ENCODE measurements at places on chromosomes 6 and 20.
A peak's percentile ranks its signal among the peaks of the same experiment; 100 is the strongest.

DNA sequence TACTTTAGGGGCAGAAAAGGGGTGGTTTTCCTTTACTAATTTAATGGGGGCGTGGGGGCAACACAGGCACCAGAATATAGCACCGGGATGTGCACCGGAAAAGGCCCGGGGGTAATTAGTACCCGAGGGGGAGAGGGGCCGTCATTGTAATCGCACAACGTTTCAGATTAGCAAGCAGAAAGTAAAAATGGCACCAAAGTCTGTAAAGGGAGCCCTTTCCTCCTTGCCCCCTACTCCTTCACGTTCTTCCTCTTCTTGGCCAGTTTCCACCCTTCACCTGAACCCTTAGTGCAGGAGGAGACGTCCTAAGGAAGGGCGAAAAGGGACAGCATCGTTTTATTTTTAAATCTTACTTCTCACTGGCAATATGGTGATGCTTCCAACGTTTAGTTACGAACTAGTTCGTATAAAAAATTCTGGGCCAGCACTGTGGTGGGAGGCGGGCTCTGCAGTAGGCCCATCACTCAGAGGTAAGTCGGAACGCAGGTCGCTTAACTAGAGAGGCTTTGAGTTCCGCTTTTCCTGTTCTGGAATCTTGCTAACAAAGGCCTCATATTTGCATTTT is 742 bp upstream of the CEP85L start:
- DNase-seq, result no peak

GRCh38 chr20:62652041-62652893 is 10.0 kb downstream of the SLCO4A1 start:
- peak; percentile 51 for DNase-seq

DNA sequence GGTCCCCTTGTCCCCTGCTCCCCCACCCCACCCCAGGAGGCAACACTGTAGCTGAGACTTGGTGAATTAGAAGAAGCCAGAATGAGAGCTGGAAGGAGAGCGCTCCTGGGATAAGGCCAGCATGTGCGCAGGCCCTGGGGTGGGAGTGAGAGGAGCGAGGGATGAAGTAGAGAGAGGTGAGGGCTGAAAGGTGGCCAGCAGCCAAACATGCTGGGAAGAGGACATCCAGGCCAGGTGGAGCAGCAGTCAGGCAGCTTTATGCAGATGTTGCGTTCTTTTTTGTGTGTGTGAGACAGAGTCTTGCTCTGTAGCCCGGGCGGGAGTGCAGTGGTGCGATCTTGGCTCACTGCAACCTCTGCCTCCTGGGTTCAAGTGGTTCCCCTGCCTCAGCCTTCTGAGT is 2.2 kb upstream of the BPIFB1 start:
- no peak for DNase-seq

DNA sequence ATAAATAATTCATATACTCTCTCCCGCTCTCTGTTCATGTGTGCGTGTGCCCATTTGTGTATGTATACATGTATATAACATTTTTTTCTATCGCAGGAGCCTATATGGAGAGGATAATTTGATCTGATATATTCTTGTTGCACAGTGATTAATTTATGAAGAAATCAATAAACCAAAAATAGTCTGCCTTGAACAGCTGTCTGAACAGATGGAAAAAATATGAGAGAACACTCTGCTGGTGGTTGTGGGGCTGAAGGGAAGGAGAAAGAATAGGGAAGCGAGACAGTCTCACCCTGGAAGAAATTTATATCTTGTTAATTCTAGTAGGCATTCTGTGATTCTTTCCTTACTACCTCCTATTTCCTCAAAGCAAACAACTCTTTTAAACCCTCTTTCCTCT is 96.6 kb upstream of the B3GAT2 start:
- no peak for DNase-seq

GRCh38 chr6:133359256-133359655 is 118.1 kb downstream of the EYA4 start:
- DNase-seq, result no peak

- DNase-seq, result no peak
These were observed 52.0 kb downstream of the ECT2L start for GRCh38 chr6:138847884-138848283.

GRCh38 chr20:45266977-45267376 is 12.6 kb upstream of the SLPI start:
- DNase-seq, result no peak

- DNase-seq, result no peak
These were observed 17.8 kb downstream of the TMEM30A start for GRCh38 chr6:75266716-75267291.

DNA sequence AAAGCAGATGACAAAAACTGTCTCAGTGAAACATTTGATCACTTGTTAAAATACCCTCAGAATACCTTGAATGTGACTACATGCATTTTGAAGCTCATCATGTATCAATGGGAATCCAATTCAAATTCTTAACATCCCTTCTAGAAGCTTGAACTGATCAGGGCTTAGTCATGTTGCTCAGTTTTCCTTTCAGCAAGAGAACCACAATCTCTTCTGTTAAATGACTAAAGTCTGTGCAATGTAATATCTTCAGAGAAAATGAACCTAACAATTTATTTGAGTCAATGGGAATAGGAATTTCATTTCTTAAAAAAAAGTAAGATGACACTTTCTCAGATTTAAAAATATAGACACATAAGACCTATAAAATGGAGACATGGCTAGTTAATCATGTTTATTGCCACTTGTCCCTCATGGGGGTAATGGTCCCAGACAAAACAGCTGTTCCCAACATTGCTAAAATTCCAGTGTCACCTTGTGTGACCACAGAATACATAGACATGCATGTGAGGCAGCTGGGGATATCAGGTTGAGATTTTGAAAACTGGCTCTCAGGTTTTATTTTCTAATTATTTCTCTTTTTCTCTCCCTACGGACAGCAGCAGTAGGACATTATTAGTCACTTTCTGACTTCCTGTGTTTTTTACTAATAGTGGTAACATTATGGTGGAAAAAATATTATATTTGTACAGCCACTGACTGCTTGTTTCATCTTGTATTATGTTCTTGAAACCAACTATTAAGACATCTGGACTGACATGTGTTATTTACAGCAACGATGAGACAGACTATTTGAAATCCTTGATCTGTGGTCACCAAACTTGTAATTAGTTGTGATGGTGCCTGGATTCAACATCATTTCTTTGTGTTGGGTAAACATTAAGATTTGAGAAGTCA is 192.5 kb downstream of the COL9A1 start:
- no peak for DNase-seq

DNA sequence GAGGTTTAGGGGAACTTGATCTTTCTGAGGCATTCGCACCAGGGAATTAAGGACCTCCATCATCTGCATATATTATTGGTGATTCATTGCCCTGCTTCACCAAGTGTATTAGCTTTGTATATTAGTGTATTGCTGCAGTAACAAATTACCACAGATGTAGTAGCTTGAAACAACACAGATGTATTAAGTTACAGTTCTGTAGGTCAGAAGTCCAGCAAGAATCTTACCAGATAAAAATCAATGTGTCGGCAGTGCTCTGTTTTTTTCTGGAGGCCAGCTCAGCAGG is 65.8 kb downstream of the HMGN3 start:
- no peak for DNase-seq

- no peak for DNase-seq
These were observed 103.7 kb upstream of the NT5E start for GRCh38 chr6:85346196-85346595.

- DNase-seq, result no peak
These were observed 13.4 kb downstream of the PBOV1 start for GRCh38 chr6:138204792-138205384.
